ENCODE measurements at places on chromosomes 1 and 21.

DNA sequence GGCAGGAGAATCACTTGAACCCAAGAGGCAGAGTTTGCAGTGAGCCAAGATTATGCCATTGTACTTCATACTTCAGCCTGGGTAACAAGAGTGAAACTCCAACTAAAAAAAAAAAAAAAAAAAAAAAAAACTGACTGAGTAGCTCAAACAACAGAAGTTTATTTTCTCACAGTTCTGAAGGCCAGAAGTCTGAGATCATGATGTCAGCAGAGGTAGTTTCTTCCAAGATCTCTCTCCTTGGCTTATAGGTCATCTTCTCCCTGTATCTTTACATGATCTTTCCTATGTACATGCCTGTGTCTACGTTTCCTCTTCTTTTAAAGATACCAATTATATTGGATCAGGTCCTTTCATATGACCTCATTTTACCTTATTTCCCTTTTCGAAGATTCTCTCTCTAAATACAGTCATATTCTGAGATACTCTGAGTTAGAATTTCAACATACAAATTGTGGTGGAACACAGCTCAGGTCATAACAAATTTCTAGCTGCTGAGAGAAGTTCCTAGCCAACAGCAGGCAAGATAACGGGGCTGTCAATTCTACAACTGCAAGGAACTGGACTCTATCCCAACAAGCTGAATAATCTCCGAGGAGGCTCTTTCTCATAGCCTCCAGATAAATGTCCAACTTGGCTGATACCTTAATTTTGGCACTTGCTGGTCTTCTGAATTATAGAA lies 187.7 kb upstream of the ADAMTS5 start:
- no peak for DNase-seq

DNA sequence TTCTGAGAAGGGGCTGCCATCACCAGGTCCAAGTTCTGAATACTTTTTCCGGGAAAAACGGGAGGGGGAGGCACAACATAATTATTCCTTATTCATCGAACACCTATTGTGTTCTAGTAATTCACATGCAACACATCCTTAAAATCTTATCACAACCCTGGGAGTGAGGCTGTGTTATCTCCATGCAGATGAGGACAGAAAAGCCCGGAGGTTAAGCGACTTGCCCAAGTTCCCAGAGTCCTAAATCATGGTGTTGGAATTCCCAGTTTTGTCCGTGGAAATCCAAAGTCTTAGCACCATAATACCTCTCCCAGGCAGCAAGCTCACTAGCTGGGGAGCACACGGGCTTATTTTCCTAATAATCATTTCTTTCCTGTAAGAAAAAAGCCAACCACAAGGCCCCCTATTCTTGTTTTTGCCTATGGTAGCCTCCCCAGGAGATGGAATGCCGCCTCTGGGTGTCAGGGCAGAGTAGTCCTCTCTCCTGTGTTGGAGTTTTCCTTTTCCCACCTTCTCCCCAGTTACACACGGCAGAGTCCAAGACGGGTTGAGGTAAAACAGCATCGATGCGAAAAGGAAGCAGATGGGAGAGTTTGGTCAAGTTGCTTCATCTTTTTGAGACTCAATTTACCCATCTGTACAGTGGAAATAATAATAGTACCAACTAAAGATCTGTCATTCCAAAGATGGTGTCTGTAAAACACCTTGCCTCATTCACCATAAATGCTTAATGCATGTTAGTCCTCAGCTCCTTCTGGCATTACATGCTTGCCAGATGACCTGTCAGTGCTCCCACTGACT lies 228.0 kb upstream of the TMEM51 start:
- no peak for DNase-seq

GRCh38 chr1:234691567-234691966 lies 81.6 kb upstream of the IRF2BP2 start:
- DNase-seq = peak; percentile 54

DNA sequence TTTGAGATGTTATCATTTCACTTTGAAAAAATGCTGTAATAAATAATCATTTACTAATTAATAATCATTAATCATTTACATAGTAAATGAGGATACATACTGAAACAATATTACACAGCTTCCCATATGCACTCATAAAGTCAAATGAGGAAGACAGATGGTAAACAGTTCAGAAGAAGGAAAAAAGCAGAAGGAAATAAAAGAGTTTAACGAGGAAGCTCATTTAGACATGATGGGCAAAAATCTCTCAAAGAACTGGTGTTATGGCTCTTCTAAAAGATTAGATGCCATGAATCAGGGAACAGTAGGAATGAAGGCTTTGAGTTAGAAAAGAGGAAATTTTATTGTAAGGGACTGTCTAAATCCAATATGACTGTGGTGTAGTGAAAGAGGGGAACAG lies 347.6 kb downstream of the PTPRC start:
- no peak for DNase-seq

GRCh38 chr1:224433701-224434672 lies 610 bp downstream of the WDR26 start:
- DNase-seq = peak; percentile 6

DNA sequence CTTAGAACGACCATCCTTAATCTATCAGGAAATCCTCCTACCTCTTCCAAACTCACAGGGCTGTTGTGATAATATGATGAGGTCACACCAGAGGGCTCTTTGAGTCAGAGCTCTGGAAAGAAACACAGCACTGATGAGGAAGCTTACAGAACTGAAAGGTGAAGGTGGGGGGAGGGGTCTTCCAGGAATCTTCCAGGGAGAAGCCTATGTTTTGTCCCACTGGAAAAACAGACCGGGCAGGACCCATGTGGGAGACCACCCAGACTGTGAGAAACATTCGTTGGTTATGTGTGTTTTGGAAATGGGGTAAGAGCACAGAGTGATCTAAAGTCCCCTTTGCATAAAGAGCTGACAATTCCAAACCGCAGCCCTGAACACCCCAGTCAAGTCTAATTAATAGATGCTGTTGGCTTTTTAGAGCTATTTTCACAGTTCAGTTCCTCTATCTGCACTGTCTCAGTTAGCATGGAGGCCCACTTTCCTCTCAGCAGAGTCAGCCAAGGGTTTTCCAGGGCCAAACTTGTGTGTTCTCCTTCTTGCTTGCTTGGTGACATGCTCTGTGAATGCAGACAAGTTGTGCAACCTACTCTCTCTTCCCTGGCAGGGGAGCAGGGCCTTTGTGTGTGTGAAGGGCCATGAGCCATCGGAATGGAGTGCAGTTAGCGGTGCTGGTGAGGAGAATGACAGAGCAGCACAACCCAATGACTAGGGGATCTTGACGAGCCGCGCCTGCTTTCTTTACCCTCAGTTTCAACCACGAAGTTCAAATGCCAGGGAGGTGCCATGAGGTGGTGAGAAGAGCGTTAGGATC lies 12.3 kb downstream of the PHLDA3 start:
- DNase-seq = peak; percentile 97

DNA sequence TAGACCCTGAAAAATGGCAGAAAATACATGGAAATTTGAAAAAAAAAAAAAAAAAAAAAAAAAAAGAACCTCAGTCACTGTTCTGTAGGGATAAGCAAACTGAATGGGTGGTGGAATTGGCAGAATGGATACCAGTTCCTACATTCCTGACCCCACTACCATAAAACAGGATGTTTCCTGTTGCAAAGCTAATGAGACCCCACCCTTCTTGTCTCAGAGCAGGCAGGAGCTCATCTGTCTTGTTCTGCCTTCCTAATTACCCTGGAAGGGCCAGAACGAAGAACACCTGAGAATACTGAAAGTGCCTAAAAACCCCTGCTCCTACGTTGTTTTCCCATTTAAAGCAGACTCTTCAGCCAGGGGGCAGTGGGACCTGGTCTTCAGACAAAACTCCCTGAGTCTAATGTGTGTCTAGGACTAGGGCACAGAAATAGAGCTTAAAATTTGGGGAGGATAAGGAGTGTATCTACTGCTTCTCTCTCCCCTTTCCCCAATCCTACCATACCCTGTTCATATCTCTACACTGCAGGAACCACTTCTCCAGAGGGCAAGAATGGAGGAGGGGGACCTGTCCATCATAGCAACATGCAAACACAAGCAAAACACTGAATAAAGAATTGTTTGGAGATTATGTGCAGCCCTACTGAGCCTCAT lies 3.9 kb downstream of the C1orf56 start:
- no peak for DNase-seq

DNA sequence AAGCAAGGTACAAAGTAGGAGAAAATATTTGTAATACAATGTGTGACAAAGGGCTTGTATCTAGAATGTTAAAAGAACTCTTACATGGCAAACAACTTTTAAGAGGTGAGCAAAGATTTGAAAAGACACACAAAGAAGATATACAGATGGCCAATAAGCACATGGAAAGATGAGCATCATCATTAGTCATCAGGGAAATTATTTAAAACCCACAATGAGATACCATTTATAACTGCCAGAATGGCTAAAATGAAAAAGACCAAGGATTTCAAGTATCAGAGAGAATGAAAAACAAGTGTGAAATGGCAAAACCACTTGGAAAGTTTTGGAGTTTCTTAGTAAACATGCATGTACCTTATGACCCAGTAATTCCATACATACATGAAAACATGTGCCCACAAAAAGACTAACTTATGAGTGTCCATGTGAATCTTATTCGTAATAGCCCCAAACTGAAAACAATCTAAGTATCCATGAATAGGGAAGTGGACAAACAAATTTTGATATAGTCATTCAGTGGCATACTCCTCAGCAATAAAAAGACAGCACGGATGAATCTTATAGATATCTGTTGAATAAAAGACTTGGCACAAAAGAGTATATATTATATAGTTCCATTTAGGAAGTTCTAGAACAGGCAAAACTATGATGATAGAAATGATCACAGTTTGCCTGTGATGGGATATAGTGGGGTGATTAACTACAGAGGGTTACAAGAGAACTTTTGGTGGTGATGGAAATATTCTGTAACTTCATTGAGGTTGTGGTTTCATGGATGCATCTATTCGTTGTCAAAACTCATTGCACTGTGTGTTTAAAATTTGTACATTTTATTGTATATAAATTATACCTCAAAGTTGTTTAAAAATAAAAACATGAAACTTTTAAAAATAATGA lies 82.0 kb downstream of the DISP1 start:
- DNase-seq = peak; percentile 36

GRCh38 chr1:207658408-207658807 lies 13.5 kb downstream of the CR1L start:
- no peak for DNase-seq

- DNase-seq = no peak
Measured at GRCh38 chr21:44931501-44932407, 8.1 kb upstream of the SLX9 start.

DNA sequence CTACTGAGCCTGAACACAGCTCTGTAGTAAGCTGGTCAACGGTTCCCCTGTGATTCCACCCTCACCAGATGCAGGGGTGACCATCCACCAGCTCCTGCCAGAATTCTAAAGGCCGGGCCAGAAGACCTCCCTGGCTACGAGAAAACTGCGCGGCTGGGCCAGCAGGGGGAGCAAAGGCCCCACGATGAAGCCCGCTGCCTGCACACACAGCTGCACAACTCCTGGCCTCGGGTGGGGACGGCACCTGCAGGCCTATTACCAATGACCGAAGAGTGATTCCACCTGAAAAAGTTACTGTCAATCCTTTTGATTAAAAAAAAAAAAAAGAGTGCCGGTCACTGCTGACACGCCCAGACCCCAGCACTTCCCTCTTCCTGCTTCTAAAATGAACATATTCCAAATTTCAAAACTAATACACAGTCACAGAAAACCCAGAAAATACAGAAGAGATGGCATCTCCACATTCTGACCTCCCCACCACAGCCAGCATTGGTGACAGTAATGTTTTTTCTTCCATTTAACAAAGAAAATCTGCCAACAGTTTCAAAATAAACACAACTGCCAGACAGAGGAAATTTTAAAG lies 49.8 kb upstream of the RIPK4 start:
- DNase-seq = peak; percentile 48

GRCh38 chr1:153921080-153921802 lies 1.5 kb downstream of the GATAD2B start:
- no peak for DNase-seq

GRCh38 chr1:85135392-85135798 lies 65.4 kb downstream of the SYDE2 start:
- DNase-seq = no peak

- no peak for DNase-seq
Measured at GRCh38 chr21:27382404-27382803, 415.5 kb upstream of the ADAMTS5 start.

DNA sequence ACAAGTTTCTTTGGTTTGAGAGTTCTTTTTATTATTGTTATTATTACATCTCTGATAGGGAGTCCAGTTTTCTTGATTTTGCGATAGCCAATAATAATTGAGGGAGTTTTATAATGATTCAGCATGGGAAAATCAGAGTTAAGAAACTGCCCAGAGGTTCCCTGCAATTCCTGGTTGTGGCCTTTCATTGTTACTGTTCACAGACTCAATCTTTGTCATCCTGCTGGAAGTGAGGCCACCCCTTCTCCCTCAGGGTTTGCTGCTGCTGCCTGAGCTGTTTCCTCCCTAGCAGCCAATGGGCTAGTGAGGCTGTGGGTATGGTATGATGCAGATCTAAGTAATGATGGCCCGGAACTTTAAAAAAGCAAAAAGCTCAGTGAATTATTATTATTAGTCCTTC lies 50.2 kb upstream of the TACSTD2 start:
- DNase-seq = no peak

GRCh38 chr1:32486463-32487113 lies 21.7 kb downstream of the ZBTB8B start:
- no peak for DNase-seq

DNA sequence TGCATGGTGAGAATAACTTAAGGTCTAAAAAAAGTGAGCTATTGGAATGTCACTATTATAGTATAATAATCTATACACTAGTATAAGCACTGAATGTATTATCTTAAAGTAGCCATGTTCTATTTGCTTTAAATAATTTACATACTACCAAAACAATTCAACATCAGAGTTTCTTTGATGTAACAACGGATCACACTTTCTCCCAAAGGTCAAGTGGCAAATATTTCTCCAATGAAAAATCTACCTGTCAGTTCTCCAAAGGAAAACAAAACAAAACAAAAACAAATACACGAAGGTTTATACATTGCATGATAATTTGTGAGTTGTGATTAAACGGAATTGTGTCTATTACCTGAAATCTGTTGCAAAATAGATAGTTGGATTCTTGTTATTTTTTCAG lies 581.4 kb downstream of the USP25 start:
- DNase-seq = no peak

DNA sequence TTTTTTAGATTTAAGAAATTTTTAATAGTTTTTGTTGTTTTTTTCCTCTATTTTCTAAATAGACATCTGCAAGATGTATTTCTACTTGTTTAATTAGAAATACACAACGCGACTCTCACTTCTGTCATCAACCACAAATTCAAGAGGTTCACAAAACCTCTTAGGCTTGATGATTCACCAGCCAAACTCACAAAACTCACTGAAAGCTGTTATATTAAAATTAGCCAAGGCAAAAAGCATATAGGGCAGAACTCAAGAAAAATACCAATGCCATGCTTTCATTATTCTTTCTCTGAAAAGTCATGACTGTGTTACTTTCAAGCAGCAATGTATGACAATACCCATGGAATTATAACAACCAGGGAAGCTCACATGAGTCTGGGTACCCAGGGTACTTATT lies 487.0 kb upstream of the RGS18 start:
- DNase-seq = peak; percentile 83

DNA sequence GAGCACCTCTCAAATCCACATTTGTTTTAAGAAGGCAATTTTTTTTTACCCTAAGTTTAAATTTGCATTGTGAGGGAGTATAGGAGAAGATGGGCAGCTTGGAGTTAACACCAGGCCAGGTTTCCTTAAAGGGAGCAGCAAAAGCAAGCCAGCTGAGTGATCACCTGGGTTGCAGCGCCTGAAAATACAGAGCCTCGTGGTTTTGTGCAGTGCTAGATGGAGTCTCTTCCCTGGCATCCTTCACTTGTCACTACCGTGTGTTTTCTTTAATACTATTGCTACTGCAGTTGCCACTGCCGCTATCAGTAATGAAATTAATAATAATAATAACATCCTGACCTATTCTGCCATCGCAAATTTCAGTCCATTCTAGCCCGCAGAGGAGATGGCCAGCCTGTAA lies 35.2 kb upstream of the VAV3 start:
- DNase-seq = no peak

Measured in fibroblast of skin of back (primary cell).